Stimulated activated CD4-positive, alpha-beta T cell treated with anti-CD3 and anti-CD28 coated beads, Interleukin-2, amount 100 ng/mL, for 24 hours (primary cell): ENCODE measurements at places on chromosomes 12 and 14.

DNA sequence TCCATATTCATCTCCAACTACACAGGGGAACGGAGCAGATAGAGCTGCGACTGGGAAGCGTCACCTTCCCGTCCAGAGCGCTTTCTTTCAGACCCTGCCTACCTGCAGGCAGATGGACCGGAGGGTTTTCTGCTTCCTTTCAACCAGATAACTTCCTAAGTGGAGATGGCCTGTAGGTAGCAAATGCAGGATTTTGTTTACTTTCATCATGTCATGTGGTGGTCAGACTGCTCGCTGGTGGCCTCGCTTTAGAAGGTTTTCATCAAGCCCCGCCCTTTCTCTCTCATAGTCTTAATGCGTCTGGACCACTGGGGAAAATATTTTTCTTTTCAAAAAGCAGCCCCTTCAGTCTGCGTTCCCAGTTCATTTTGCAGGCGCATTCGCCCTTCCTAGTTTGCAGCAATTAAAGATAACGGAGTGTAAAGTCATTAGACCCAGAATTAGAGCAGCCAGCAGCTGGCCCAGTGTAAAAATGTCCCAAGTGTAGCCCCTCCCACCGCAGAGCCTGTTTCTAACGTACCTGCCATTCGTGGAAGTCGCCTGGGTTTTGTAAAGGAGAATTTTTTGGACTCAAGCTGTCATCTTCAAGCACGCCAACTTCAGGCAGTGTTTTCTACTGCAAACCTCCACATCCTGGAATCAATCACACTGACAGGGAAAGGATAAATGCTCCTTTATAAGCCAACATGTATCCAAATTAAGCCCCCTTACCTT, 68.9 kb downstream of the TESC start:
- no peak for DNase-seq

DNA sequence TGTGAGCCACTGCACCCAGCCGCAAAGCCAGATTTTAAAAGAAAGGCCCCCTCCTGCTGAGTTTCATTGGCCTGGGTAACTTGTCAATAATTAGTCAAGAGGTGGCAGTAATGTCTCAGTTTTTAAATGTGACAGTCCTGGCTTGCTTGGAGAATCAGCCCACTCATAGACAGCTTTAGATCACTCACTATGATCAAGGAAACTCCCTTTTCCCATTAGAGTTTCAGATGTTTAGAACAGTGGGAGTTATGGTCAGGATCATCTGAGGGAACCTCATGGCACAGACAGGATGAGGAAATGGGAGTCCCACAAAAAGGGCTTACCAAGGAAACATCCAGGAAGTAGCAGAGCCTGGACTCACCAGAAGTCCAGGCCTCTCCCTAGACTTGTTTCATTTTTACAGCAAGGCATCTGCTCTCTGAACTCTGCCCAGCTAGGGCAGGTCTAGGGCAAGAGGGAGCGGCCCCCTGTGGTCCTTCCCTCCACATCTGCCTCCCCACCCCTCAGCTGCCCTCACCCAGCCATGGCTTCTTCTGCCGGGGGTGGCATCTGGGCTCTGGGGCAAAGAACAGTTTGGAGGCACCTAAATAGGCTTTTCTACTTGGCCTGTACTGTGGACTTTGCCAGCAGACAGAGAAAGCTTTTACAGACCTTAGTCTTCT, 11.2 kb downstream of the BCL2L14 start:
- no peak for DNase-seq

- DNase-seq, result no peak
Observed at GRCh38 chr14:83463500-83464098, 1929.9 kb upstream of the SEL1L start.

GRCh38 chr14:43244142-43244625, 1262.9 kb downstream of the FSCB start:
- DNase-seq, result no peak

GRCh38 chr12:103139876-103140275, 182.4 kb downstream of the ASCL1 start:
- no peak for DNase-seq

GRCh38 chr14:105204206-105204930, 23.3 kb upstream of the NUDT14 start:
- DNase-seq, result no peak

DNA sequence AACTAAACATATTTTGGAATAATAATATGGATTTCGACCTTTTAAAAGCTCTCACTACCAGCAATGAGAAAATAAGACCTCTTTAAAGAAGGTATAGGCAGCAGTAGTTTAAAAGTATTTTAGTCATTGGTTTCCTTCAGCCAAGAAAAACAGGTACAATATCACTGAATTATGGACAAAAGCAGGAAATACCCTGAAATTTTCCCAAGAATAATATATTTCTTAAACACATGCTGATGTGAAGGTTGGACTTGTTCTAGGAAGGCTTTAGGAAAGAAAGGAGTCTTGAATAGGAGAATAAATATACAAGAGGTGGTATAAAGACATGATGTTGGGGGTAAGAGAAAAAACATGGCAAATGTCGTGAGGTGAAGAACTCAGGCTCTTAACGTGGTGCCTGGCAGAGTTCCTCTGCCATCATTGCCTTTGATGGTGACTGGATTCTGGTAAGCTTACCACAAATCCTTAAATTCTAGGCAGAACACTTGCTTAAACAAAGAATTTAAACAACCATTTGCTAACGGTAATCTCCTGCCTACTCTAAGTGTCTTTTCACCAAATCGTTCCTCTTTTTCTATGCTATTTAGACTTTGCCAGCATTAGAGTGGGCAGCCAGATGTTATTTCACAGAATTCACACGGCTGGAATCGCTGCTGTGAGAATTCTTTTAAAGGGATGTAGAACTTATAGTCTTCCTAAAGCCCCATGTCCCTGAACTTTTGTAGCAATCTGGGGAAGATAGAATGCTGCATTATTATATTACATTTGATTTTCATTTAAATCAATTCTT, 11.9 kb upstream of the NUDT4 start:
- no peak for DNase-seq

DNA sequence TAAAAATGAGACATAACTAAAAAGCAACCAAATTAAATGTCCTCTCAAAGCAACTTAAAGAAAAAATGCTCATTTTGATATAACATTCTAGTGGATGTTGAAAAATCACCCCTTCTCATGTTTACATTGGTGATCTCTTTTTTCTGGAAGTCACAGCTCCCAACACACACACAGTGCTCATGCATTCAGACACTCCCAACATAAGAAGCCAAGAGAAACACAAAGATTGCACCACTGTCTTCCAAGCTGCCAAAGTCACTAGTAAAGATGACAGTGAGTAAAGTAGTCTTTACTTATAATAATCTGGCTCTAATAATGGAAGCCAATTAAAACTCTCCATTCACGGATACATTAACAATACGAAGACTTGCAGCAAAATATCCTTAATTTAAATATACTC, 218.4 kb downstream of the NTF3 start:
- no peak for DNase-seq

DNA sequence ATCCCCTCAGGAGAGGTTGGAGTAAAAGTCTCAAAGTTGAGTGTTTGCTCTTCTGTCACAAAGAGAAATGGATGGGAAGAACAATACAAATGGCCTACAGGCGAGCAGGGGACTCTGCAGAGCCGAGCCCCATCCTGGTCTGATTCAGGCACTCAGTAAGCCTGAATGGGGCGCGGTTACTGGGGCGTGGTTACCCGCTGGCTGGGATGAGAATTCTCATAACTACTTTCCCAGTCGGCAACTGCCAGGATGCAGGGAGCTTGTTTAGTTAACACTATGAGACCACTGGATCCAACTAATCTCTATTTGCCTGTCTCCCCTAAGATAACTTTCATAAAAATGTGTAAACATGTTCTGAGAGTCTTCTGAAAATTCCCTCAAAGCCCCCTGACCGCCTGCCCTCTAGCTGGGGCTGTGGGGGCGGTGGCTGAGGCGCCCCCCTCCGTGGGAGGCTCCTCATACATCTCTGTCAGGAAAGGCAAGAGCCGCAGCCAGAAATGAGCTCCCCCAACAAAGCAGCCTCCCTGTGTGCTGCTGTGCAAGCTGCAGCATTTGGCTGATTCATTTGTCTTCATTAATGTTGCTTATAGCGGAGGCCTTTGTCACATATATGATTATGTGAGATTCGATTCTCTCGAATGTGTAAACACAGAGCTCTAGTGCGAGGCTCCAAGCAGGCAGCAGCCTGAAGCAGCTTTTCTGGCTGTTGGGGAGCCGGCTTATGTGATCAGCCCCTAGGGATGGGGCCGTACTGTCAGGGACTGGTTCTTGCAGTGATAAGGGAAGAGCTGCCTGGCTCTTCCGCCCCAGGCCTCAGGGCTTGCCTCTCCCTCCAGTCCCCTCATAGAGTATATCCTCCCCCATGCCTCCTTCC, 126.1 kb upstream of the ARHGAP5 start:
- no peak for DNase-seq

GRCh38 chr12:95718006-95718431, 72.5 kb downstream of the NTN4 start:
- DNase-seq, result no peak

DNA sequence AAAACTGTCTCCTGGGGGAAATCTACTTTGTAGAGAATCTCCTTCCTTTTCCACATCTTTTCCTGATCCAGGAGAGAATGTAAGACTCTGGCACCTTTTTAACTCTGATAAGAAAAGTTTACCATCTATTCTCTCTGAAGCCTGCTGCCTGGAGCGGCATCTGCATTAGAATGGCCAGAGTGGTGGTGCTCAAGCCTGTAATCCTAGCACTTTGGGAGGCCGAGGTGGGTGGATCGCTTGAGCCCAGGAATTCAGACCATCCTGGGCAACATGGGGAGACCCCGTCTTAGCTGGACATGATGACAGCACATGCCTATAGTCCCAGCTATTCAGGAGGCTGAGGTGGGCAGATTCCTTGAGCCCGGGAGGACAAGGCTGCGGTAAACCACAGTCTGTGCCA, 1.4 kb upstream of the CHFR start:
- DNase-seq, result no peak

DNA sequence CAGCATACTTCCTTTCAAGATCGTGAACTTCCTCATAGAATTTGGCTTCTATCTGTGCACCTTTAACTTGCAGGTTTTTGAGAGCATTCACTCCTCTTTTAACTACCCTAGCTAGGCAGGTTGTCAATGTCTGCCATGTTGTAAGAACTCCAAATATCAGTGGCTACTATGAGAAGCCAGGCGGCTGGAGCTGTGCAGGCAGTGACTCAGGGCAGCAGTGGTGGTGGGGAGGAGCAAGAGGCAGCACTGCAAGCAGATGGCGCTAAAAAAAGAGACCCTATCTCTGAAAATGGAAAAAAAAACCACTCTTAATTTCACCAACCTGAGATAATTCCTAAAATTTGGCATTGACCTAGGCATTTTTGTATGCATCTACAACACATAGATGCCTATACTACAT, 28.5 kb downstream of the YARS2 start:
- DNase-seq, result no peak

DNA sequence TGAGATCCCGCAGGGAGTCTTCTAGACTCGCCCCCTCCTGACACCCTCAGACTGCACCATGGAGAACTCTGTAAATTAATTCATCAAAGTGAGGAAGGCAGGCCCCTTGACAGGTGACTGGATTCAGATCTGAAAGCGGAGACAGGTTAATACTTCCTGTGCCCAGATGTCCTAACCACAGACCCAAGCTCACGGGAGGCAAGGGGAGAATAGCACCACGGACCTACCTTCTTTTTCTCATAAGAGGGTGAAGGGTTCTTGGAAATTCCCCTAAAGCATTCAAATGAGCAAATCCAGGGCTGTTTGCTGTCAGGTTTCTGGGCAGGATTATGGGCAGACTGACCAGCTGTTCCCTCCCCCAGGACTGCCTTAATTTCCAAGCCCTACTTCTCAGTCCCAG, 170.0 kb downstream of the ZFP36L1 start:
- no peak for DNase-seq

DNA sequence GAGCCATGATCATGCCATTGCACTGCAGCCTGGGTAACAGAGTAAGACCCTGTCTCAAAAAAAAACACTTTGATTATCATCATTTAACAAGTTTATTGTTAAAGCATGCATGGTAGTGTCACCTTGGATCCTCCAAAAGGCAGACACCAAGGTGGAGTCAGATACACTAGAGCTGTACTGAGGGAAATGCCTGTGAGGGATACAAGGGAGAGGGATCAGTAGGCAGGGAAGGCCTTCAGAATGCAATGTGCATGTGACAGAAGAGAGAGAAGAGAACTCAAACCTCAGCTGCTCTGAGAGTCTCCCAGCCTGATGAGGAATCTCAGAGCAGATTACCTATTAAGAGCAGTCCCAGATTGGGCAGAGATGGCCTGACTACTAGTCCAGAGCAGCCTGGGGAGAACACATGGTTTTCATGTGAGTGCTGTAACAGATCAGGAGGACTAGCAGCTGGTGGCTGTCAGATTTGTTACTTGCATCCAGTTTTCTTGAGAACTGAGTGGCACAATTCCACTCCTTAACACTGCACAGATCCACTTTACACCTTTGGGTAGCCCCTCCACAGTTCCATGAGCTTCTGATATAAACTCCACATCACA, 38.0 kb upstream of the A2ML1 start:
- no peak for DNase-seq

GRCh38 chr12:12319451-12320183, 30.4 kb downstream of the MANSC1 start:
- DNase-seq, result no peak

DNA sequence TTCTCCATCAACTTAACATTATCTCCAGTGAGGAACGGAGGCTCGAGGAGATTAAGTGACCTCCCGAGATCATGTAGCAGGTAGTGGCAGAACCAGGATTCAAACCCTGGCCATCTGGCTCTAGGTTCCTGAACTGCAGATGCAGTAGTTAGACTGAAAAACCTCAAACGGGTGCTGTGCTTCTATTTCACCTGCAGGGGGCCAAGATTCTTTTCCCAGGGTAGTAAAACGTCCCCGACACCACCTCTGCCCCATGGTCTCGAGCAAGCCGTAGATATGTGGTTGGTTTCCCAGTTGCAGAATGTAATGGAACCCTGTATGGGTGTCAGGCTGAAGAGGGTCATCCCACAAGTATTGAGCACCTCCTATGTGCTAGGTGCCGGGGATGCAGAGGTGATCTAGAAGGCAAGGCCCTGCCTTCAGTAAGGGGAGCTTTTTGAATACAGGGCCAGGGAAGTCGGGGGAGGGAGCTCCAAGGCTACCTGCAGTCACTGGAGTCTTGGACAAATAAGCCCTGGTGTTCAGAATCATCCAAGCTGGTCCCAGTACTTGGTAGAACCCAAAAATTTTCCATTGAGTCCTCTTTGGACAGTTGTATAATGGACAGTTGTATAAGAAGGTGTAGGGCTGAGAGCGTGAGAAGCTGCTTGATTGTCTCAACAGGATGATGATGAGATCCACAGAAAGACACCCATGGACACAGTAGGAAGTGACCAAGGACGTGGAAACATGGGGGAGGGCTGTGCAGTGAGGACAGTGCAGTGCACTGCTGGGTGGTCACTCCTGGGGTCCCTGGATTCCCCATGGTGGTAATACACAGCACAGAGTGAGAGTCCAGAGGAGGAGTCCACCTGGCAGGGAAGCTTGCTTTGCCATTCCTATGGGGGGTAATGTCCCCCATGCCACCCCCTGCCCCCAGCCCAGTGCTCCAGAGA, 197.2 kb downstream of the CHST11 start:
- DNase-seq, result peak; percentile 26

DNA sequence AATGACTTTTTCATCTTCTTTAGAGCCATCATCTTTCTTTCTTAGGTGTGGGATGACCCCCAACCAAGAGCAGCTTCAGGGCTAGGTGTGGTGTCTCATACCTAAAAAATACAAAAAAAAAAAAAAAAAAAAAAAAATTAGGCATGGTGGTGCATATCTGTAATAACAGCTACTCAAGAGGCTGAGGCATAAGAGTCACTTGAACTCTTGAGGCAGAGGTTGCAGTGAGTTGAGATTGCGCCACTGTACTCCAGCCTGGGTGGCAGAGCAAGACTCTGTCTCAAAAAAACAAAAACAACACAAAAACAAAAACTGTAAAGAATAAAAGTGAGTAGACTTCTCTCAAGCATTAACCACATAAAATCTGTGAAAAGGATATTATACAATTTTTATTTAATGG, 8.0 kb upstream of the ATF7IP start:
- no peak for DNase-seq
